ENCODE measurements at places on chromosomes 4 and X.

GRCh38 chr4:124907881-124908280, 195.3 kb upstream of the ANKRD50 start:
- no peak for ATAC-seq

DNA sequence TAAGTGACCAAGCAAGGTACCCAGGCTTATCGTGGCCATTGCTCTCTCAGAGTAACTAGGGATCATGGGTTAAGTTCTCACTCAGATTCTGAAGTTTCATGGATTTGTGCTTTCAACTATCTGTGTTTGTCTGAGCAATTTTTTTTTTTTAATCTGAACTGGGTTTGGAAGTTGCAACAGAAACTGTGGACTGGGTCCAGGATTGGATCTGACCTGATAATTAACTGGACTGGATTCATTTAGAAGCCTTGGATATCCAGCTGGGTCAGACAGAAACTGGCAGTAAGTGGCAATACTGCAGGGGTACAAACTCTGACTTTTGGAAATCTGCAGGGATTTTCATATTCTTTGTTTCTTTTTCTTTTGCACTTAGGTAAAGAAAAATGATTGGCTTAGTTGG, 38.7 kb upstream of the FGF2 start:
- no peak for ATAC-seq

GRCh38 chr4:85993641-85994040, 366.2 kb downstream of the MAPK10 start:
- ATAC-seq: no peak

GRCh38 chrX:16934185-16934584, 12.3 kb upstream of the REPS2 start:
- ATAC-seq: no peak

DNA sequence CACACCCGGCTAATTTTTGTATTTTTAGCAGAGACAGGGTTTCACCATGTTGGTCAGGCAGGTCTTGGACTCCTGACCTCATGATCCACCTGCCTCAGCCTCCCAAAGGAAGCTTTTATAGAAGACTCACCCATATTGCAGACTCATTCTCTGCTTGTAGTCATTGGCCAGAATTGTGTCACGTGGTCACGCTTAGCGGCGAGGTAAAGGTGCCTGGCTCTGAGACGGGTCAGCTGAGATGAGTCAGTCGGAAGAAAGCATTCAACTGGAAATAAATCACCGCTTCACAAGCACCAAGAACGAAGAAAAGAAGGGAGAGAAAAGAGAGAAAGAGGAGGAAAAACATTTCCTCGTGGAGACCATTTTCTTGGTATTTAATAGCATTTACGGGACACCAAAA, 218.8 kb upstream of the NOCT start:
- ATAC-seq: no peak

DNA sequence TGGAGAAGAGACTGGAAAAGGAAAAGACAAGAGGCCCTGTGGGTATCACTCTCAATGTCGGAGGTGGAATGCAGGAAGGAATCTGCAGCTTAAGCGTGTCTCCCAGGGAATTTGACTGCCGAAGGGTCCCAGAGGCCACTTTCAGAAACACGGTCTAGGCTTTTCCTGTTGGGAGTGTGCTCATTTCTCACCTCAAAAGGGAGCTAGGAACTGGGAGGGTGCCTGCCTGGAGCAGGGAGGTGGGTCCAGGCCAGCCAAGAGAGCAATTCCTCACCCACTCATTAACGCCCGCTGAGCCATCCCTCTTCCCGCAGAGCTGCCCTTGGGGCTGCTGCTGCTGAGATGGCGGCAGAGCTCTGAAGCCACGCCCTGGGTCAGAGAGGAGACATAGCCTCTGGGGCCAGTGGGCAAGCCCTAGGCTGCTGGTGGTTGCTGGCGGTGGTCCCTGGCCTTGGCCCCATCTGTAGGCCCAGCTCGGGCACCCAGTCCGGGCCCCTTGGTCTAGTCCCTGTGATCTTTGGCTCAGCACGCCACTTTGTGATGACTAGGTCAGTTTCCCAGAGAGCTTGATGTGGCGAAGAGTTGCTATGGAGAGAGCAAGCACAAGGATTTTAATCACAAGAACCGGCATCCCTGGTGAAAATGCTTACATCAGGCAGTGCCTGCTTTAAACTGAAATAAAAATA, 4.1 kb downstream of the ZNF185 start:
- no peak for ATAC-seq

GRCh38 chrX:107848591-107848990, 22.9 kb downstream of the MID2 start:
- no peak for ATAC-seq

DNA sequence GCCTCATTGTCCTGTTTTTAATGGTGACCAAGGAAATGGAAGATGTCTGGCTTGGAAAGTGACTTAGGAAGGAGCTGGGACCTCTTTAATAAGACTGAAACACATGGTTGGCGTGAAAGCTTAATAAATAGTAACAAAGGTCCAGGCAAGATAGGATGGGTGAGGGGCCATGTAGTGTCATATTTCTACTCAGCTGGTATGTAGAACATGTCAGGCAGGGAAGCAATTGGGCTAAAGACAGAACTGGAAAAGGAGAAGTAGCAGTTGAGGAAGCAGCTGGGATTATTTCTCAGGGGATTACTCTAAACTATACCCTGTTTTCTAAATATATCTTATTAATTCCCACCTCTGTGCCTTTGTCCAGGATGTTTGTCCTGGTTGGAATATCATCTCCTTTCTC, 18.6 kb downstream of the ITGB1BP2 start:
- no peak for ATAC-seq

- no peak for ATAC-seq
Measured at GRCh38 chr4:53019485-53020382, 157.6 kb downstream of the RASL11B start.

GRCh38 chrX:138745196-138745595, 33.7 kb upstream of the FGF13 start:
- no peak for ATAC-seq

DNA sequence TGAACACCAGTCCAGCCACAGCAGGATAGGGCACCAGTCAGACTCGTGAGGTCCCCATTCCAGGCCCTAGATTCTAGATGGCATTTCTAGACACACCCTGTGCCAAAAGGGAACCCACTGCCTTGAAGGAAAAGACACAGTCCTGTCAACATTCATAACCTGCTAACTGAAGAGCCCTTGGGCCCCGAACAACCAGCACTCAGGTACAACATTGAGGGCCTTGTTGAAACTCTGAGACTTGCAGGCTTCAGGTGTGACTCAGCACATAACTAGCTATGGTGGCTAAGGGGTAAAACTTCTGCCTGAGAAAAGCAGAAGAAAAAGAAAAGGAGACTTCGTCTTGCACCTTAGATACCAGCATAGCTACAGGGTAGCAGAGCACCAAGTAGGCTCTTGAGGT, 252.9 kb upstream of the GRID2 start:
- ATAC-seq: no peak

Measured in activated CD4-positive, CD25-positive, alpha-beta regulatory T cell treated with anti-CD3 and anti-CD28 coated beads, Interleukin-2, amount 50 U/mL, for 24 hours (primary cell).